ENCODE measurements at places on chromosomes 3 and 15.

GRCh38 chr3:117084739-117085270, 375.2 kb downstream of the TUSC7 start:
- no peaks in the 10 kb centered on the region for H3K36me3 ChIP-seq
- no peaks in the 10 kb centered on the region for H3K27me3 ChIP-seq
- no peak for DNase-seq

DNA sequence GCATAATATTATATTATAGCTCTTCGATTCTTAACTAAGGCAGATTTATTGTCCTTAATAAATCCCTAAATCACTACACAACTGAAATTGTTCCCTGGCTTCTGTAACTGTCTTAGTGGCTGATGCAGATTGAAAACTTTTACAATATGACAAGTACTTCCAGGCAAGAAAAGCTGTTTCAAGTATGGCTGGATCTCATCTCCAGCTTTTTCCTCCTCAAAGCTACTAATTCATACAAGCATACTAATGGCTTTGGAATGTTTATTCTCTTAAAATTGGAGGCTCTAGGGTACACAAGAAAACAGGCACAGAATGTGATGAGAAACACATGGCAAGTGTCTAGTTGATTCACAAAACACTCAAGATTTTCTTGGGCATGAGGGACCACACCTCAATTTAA, 351.5 kb upstream of the ICE2 start:
- no peaks in the 10 kb centered on the region for H3K27me3 ChIP-seq
- H3K36me3 ChIP-seq, result peaks cover 9% of the 10 kb centered on the region
- peak overlapping the region; percentile 69 for H3K27ac ChIP-seq

DNA sequence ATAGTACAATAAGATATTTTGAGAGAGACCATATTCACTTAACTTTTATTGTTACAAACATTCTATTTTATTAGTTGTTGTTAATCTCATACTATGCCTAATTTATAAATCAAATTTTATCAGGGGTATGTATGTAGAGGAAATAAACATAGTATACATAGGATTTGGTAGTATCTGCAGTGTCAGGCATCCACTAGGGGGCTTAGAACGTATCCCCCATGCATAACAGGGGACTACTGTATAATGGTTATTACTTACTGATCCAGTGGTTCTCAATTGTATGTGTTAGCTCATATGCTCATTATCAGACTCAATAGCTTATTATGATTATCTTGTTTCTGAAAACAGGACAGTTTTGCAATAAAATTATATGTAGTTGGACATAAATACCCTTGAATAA, 27.6 kb downstream of the CMC1 start:
- H3K27me3 ChIP-seq, result no peaks in the 10 kb centered on the region
- no peak overlapping the region for H3K4me3 ChIP-seq
- H3K27ac ChIP-seq, result no peak overlapping the region
- H3K4me1 ChIP-seq, result peaks cover 4% of the 10 kb centered on the region
- peaks cover 4% of the 10 kb centered on the region for H3K36me3 ChIP-seq

- H3K4me1 ChIP-seq, result peaks cover 3% of the 10 kb centered on the region
- H3K4me3 ChIP-seq, result no peak overlapping the region
- DNase-seq, result no peak
- H3K27me3 ChIP-seq, result peaks cover 27% of the 10 kb centered on the region
These were observed 29.7 kb upstream of the MTMR10 start for GRCh38 chr15:31021067-31021665.

- H3K4me1 ChIP-seq, result peaks cover 9% of the 10 kb centered on the region
- no peak for DNase-seq
- H3K27ac ChIP-seq, result no peak overlapping the region
- no peaks in the 10 kb centered on the region for H3K36me3 ChIP-seq
- no peak overlapping the region for H3K4me3 ChIP-seq
These were observed 21.6 kb downstream of the SEC61A1 start for GRCh38 chr3:128073807-128074206.

DNA sequence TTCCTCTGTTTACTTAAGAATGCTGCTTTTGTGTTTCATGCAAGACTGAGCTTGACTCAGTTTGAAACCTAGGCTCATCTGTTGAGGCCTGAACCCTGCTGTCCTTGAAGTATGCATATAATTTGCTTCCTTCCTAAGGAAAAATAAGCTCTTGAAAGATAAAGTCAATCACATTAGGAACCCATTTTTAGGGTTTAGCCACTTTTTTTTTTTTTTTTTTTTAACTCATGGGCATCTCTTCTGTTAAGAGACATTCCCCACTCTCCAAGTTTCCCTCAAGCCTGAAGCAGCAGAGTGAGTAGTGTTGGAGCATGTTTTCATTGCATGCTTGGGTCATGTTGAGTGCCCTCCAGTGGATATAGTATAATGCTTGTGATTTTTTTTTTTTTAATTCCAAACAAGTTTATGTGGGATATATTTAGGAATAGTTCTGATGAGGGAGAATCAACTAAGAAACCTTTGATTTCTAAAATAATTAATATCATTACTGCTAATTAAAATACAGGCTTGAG, 3.6 kb downstream of the CTNNB1 start:
- peak overlapping the region; percentile 99 for H3K4me3 ChIP-seq
- peaks cover 2% of the 10 kb centered on the region for H3K36me3 ChIP-seq
- no peak for DNase-seq
- peak overlapping the region; percentile 92 for H3K27ac ChIP-seq
- peaks cover 61% of the 10 kb centered on the region for H3K4me1 ChIP-seq

- H3K27ac ChIP-seq, result no peak overlapping the region
- no peaks in the 10 kb centered on the region for H3K27me3 ChIP-seq
- H3K4me1 ChIP-seq, result no peaks in the 10 kb centered on the region
- H3K4me3 ChIP-seq, result no peak overlapping the region
These were observed 469.6 kb upstream of the PPP2R3A start for GRCh38 chr3:135495891-135496290.

DNA sequence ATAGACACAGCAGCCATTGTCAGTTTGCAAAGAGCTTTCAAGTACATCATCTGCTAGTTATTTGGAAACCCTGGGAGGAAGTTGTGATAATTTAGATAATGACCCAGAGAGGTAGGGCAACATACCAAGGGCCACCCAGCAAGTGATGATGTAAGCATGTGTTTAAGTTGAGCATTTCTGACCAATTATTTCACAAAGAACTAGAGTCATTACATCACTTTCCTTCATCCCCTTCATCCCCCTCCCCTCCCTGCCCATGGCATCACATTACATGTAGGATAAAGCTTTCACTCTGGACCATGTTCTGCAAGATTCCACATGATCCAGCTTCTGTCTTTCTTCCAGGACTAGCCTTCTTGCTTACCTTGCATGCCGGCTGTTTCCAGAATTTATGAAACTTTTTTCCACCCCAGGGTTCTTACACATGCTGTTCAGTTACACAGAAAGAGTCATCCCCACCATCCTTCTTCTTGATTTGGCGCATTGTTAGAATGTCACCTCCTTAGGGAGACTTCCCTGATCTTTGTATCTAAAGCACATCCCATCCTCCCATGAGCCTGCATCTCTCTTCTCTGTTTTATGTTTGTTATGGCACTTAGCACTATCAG, 71.3 kb downstream of the PTPRG start:
- no peaks in the 10 kb centered on the region for H3K36me3 ChIP-seq
- no peak overlapping the region for H3K27ac ChIP-seq
- no peak overlapping the region for H3K4me3 ChIP-seq
- no peaks in the 10 kb centered on the region for H3K4me1 ChIP-seq
- peaks cover 6% of the 10 kb centered on the region for H3K27me3 ChIP-seq
- no peak for DNase-seq

Data from T-helper 17 cell (primary cell).